CD4-positive, alpha-beta T cell treated with Interleukin-15 for 1 hour (primary cell): ENCODE measurements at places on chromosomes 12 and 14.

- no peak for DNase-seq
These were observed 130.6 kb upstream of the SINHCAF start for GRCh38 chr12:31456562-31456961.

- peak; percentile 68 for DNase-seq
These were observed 6.0 kb upstream of the SLC6A12 start for GRCh38 chr12:219891-220352.

- peak; percentile 48 for DNase-seq
These were observed 17.2 kb upstream of the ARID4A start for GRCh38 chr14:58280954-58281787.

DNA sequence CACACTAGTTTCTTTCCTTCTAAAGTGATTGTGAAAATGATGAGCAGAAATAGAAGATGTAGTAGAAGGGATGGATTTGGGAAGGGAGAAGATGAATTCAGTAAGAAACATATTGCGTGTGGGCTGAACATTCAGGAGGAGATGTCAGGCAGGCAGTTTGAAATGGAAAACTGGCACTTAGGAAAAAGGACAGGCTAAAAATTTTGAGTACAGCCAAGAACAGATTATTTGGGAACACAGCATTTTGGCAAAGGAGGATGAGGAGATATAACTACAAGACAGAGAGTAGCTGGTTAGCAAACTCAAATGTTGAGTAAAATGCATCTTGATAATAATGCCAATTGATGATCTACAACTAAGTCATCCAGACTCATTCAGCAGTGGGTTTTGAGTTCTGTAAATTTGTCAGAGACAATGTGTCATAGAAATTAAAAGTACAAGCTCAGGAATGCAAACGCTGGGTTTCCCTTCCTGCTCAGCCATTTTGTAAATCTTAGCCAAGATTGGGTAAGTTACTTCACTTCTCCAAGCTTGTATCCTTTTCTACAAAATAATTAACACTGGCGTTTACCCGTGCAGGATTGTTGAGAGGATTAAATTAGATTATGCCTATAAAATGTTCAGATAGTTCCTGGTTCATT lies 255.0 kb downstream of the NAV3 start:
- no peak for DNase-seq

DNA sequence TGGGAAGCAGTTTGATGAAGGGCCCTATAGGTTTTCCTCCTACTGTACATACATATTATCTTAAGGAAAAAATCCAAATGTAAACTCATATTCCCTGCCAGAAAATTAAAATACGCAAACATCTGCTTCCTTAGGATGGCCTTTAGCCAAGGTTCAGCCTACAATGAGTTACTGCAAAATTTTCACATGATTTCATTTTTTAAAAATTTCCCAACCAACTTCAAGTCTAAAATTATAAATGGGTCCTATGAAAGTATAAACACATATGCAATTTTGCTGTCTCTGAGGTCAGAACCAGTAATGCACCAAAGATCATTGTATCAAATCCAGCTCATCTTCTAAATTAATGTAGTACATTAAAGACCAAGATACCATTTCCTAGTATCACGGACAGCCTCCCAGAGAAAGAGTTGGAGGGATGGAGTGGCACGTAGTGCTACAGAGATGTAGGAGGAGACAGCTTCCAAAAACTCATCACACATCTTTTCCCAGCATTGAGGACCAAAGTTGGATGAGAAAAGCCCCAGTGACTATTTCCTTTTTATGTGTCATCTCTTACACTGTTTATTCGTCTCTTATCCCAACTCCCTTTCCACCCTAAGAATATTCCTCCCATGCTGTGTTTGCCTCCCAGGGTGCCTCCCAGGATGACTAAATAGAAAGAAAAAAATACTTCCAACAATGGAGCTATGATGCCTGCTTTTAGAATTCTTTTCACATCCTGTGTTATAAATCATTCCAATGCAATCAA lies 92.3 kb upstream of the SLCO1C1 start:
- no peak for DNase-seq

GRCh38 chr14:75088566-75089373 lies 19.3 kb downstream of the ZC2HC1C start:
- DNase-seq = peak; percentile 19

DNA sequence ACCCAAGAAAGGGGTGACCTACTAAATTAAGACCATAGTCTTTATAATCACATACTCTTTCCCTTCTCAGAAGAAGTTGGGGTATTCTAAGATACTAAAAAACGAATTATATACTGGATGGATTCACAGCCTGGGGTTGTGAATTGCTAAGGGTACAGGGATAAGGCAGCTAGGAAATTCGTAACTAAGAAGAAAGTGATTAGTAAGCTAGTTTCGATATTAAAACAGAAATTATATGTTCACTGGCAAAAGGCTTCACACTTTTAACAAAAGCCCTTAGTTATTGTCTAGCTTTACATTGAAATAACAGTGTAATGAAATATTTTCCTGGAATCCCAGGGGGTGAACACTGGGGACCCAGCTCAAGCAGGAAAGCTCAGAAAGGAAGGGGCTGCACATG lies 35.5 kb upstream of the DYRK2 start:
- DNase-seq = no peak

DNA sequence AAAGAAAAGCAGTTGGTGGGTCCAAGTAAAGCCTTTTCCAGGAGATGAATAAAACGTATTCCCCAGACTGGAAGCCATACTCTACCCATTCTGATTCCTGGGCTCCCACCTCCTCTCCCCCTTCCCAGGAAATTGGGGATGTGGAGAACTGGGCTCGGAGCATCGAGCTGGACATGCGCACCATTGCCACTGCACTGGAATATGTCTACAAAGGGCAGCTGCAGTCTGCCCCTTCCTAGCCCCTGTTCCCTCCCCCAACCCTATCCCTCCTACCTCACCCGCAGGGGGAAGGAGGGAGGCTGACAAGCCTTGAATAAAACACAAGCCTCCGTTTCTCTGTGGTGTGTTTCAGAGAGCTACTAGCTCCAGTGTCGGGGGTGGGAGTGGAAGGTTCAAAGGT lies 822 bp upstream of the RDH5 start:
- DNase-seq = no peak

GRCh38 chr14:30521899-30522736 lies 36.8 kb upstream of the G2E3 start:
- DNase-seq = no peak
